Posterior cingulate gyrus (tissue), 11 donors: ENCODE measurements at places on chromosomes 1 and 21.

- DNase-seq, result peak; percentile 57
These were observed 15.0 kb downstream of the HLX start for GRCh38 chr1:220894025-220894923.

- no peak for DNase-seq
These were observed 8.6 kb upstream of the EDN2 start for GRCh38 chr1:41493117-41493536.

DNA sequence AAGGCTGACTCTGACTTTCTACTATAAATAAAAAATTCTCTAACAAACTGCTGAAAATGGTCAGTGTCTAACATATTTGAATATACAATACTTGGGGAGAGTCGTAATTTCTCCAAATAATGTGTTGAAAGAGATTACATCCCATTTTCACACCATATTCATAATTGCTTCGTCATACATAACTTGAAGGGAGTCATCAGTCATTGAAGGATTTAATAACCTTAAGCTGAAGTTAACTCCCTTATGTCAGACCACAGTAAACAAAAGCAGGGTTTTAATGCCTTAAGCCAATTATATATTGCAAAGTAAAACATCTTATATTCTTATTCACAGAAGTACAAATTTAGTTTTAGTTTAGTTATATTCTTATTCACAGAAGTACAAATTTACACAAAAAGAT is 129.9 kb downstream of the RERE start:
- no peak for DNase-seq

DNA sequence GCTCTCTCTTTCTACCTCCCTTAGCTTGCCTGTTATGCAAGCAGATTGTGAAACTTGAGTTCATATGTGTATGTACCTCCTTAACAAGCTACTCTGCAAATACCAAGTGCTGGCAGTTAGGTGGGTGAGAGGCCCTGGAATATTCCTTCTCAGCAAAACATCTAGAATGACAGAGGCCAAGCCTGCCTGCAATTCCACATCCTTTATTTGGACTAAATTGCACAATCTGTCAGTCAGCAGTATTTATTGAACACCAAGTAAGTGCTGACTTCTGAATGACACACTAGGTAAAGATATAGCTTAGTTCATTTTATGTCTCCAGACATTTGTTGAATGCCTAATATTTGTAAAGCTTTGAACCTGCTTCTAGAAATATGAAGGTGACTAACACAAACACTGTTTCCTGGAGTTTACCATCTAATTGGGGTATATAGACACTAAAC is 87.5 kb downstream of the RGL1 start:
- no peak for DNase-seq

- peak; percentile 57 for DNase-seq
These were observed at the start of gene SUSD4 for GRCh38 chr1:223363856-223364684. Gene SUSD4 (minus strand): TSS chr1:223364176. CDS start chr1:223363425, 751 bp downstream.

- no peak for DNase-seq
These were observed 429.9 kb downstream of the NPHP4 start for GRCh38 chr1:5562331-5562730.

- DNase-seq, result no peak
These were observed 67.5 kb downstream of the TRIM11 start for GRCh38 chr1:228339059-228339704.

- peak; percentile 91 for DNase-seq
These were observed 11.8 kb downstream of the SLC6A9 start for GRCh38 chr1:44019466-44019948.

DNA sequence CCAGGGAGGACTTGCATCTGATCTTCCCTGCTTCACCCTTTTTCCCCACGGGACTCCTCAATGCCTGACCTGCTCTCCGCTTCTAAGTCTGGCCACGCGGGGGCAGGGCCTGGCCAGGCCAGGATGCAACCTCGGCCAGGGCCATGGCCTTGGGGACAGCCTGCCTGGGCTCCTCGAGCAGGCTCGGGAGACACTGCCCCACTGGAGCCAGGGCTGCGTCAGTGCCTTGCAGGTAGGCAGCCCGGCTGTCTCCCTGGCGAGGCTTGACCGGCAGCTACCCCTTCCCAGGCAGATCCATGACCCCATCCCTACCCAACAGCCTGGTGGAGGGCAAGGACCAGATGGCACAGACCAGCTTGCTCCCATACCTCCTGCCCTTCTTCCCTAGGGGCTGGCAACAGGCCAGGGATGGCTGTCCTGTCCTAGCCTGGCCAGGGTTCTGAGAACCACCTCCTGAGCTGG is 2.7 kb upstream of the PRDM16 start:
- peak; percentile 83 for DNase-seq

GRCh38 chr1:245717611-245718010 is 562.8 kb downstream of the KIF26B start:
- DNase-seq, result no peak

DNA sequence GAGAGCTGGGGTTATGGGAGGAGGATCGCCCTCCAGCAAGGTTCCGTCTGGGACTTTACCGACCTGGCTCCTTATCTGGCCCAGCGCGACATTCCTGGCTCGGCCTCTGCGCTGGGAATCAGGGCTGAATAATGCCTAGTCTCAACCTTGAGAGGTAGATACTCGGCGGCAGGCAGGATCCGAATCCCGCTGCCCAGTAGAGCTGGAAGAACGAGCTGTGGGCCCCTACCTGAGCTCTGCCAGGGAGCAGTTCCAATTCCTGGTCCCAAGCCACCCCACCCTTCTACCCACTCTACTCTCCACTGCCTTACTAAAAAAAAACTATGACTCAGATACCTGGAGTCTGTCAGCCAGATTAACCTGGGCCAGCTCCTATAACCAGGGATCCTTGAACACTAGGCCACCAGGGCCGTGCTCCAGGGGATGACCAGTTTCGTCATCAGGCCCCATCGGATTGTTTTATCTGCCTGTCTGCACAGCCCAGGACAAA is 53.6 kb downstream of the RHBG start:
- no peak for DNase-seq

GRCh38 chr21:44436111-44436611 is 19.1 kb upstream of the LRRC3 start:
- peak; percentile 3 for DNase-seq

DNA sequence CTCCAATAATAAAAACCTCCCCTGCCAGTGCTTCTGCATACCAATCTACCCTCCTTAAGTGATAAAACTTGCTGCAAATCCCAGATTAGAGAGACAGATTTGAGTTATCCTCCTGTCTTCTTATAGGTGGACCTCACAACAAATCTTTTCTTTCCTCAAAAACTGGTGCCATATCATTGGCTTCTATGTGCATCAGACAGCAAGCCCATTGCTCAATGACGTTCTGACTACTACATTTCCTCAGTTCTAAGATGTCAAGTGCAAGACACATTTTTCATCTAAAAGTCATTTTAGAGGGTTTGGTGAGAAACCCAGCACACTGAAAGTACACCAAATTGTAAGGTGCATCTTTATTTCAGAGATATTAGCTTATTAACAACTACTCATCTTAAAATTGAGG is 107.8 kb upstream of the VAV3 start:
- DNase-seq, result no peak

DNA sequence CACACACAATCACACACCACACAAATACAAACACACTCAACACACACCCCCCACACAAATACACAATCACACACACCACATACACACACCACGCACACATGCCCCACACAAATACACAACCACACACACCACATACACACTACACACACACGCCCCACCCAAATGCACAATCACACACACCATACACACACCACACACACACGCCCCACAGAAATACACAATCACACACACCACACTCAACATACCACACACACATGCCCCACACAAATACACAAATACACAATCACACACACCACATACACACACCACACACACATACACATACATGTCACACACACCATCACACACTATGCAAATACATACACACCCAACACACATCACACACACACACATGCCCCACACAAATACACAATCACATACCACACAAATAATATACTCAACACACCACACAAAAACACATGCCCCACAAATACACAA is 50.2 kb downstream of the PRDM15 start:
- no peak for DNase-seq

GRCh38 chr1:150708595-150708994 is 11.6 kb upstream of the GOLPH3L start:
- DNase-seq, result no peak

- no peak for DNase-seq
These were observed 120.7 kb downstream of the ACTL8 start for GRCh38 chr1:17875882-17876280.

GRCh38 chr1:60924964-60925798 is 157.2 kb upstream of the NFIA start:
- no peak for DNase-seq

- DNase-seq, result no peak
These were observed 326.5 kb downstream of the KIF26B start for GRCh38 chr1:245481261-245481660.

DNA sequence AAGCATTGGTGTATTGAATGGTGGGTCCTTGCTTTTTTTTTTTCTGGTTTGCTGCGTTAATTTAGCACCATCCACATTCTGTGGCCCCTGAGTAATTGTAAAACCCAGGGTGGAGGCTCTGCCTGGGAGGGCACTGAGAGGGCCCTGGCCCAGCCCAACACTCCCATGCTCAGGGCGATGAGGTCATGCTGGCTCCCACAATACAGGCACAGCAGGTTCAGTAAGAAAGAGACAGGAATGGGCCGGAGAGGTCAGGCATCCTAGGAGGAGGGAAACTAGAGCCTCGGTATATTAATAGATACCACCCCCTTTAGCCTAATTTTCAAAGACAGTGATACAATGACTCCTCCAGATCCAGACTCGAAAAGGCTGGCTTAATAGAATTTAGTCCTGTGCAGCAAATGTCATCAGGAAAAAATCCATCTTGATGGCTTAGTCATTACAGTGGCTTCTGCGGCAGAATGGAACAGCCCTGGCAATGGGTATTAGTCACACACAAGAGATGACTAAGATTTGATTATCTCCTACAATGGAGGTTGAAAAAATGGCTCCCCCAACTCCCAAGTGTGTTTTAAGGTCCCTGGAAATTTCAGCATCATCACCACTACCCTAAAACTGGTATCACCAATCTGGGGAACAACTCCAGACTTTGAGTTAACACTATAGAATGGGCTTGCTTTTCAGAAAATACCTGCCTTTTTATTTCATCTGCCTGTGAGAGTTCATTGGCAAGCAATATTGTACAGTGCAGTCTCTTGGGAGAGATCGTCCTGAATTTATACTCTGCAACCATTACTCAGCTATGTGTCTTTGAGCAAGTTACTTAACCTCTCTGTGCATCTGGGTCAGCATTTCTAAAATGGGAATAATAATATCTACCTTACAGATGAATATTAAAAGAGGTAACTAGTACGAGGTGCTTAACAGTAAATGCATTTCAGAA is 43.9 kb upstream of the LYST start:
- no peak for DNase-seq

- no peak for DNase-seq
These were observed 3.9 kb upstream of the ARHGAP30 start for GRCh38 chr1:161073474-161074121.

GRCh38 chr1:157472959-157473358 is 79.4 kb downstream of the FCRL5 start:
- DNase-seq, result no peak

GRCh38 chr1:82517586-82517985 is 716.9 kb downstream of the ADGRL2 start:
- no peak for DNase-seq

DNA sequence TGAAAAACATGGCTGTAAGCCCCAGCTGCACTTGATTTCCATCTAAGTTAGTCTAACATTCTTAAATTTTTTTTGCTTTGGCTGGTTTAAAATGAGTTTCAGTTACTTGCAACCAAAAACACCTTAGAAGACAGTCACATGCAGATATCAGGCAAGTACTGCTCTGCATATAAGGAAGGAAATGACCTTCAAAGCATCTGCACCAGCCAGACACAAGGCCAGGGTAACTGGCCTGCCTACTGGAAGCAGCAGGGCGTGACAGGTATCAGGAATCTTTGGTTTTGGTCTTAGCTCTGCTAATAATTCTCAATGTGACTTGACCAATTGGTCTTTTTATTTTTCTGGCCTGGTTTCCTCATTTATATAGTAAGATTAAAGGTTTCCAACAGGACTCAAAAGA is 33.5 kb downstream of the SCYL3 start:
- no peak for DNase-seq

DNA sequence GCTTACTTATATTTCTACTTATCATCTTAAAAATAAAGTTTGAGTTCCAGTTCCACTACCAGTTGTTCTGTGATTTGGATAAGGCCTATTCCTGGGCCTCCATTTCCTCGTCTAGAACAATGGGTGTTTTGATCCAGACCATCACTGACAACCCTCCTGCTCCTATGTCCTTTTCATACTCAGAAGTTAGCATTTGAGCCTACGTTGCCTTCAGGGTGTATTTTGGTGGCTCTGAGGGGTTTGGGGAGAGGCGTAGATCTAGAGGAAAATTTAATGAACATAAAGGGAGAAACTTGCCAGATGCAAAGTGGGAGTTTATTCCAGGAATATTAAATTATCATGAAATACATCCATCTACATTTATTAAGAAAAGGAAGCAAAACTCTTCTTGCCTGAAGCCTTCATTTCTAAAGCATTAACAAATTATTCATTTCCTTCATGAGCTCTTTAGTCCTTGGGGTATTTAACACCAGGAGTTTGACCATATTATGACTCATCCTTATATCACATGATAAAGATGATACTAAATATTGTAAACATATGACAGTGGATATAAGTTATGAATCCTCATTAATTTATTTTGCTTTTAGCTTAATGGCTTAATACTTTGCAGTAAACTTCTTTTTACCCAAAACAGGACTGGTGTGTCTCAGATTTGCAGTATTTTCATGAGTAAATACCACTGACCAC is 47.2 kb upstream of the SYT14 start:
- no peak for DNase-seq

DNA sequence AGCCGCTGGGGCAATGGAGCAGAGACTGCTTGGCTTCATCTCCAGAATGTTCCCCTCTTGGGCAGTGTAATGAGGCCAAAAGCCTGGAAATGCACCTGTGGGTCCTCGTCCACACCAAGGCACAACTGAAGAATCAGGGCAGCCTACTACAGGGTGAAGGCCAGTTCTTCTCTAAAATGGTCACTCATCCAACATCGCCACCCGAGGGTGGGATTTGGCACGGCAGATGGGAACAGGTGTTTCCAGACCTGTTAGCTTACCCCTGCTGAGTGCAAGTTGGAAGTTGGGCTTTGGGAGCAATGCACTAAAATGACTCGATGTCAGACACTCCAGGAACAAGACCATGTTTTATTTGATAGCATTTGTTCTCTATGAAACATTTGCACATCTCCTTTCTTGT is 543.7 kb downstream of the NPHP4 start:
- peak; percentile 57 for DNase-seq

DNA sequence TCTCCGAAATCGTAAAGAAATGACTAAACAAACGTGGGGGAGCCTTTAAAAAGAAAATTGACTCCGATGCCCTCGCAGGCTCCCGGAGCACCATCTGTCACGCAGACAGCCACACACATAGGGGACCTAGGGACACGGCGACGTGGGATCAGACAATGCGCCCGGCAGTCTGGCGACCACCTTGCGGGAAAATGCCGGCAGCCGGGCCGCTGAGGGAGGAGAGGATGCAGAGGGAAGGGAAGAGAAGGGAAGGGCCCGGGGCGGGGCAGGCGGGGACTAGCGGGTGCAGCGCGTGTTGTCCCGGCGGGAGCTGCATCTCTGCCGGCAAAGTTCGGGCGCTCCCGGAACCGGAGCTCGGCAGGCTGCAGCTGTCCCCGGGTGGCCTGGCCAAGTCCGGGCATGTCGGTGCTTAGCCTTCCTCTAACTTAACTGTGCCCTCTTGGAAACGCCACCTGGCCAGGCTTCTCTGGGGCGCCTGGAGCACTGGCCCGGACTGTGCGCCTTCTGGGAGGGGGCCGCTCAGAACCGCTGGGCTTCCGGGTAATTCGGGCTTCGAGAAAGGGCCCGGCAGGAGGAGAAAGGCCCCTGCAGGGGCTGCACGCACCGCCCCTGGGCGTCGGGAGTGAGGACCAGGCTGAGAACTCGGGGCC is 1.8 kb downstream of the NHLH2 start:
- DNase-seq, result peak; percentile 35
